ENCODE measurements at places on chromosomes 11 and 22.
A peak's percentile ranks its signal among the peaks of the same experiment; 100 is the strongest.

DNA sequence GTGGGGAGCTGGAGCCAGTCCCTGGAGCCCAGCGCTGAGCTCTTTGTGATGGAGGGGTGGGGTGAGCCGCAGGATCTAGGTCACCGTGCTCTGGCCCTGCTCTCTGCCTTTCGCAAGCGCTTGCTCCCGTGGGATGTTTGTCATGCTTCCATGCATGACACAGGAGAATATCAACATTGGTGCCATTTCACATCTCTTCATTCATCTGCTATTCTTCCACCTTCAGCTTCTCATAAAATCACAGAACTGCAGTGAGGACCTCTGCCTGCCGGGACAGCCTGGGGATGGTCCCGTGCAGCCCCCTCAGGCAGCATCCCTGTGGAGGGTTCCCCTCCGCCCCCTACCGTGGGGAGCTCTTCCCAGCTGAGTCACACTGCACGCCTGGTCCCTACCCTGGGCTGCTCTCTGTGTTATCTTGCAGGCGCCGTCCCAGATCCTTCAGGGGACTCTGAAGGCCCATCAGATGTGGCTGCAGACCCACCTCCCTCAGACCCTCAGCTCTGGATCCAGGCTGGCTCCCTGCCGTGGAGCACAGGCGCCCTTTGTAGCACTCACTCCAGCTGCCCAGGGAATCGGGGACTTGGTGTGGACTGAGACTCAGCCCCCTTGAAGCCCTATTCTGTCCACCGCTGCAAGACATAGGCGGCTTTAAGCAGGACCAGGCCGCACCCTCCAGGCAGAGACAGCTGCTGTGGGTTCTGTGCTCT, 5.1 kb upstream of the SEPTIN5 start:
- no peak for DNase-seq

DNA sequence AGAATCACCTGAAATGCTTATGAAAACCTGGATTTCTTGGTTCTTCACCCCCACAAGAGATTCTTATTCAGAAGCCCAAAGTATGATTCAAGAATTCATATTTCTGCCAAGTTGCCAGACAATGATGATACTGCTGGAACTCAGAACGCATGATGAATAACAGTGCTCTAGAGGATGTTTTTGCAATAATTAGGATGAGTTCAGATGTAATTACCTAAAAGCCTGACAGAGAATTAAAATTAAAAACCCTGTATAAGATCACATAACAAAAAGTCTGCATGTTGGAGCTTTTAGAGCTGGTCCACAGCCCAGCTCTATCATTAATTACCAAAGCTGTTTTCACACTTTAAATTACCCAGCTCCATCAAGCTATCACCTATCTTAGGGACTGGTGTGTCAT, 211.8 kb downstream of the LUZP2 start:
- DNase-seq: no peak

DNA sequence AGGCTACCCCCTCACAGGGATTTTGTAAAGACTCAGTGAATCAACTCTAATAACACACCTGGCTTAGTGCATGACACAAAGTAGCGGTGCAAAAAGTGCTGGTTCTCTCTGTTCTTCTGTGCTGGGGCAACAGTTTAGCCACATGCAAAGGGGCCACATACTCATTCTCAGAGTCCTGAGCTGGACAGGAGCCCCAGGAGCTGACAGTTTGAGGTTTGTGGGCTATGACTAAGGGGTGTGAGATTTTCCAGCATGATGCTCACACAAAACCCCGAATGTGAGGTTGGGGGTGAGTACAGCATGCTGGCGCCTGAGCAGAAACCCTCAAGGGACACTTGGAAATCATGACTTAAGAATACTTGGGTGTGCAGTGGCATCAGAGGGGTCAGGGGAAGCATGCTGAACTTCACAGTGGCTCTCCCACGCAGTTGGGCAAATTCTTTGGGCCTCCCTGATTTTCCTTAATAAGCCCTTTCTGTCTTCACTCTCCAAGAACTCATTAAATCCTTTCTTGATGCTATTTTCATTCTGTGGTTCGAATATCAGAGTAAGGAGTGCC, 31.0 kb downstream of the TMPRSS5 start:
- DNase-seq: no peak

- DNase-seq: no peak
These were observed 1235.7 kb downstream of the BRD1 start for GRCh38 chr22:48592066-48592345.

- DNase-seq: no peak
These were observed 21.1 kb upstream of the KLHL35 start for GRCh38 chr11:75453916-75454655.

DNA sequence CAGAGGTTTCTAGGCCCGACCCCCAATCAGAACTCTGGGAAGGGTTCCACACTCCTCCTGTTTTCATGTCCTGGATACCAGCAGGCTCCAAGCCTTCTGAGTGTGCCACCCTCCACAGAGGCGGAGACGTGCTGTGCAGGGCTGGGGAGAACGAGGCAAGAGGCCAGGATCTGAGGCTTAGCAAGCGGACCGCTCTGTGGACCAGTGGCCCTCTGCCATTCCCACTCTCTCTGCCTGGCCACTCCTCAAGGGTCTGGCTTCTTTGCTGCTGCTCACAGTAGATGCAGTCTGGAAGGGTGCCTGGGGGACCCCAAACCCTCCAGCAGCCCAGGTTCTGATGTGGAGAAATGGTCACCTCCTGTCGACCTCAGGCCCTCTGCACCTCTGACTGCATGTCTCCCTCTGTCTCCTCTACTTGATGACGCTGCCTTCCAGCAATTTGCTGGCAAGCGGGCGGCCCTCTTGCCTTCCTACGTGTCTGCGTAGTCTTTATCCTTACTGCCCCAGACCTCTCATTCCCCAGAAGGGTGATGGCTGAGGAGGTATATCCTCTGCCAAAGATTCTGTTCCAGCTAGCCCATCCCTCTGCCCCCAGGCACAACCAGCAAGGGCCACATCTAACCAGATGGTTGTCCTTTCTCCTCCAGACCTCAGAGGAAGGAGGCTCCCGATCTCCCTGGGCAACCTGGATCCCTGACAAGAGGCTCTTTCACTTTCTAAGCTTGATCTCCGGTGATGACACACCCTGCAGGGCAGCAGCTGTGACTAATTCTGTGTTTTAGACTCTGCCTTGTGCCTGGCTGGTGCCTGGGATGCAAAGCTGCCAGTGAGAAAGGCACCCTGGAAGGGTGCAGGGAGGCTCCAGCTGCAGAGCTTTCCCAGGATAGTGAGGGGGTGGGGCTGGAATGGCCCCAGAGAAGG, 87.3 kb downstream of the NAT10 start:
- no peak for DNase-seq

- peak; percentile 43 for DNase-seq
These were observed 119.9 kb upstream of the TMEM45B start for GRCh38 chr11:129695571-129696308.

DNA sequence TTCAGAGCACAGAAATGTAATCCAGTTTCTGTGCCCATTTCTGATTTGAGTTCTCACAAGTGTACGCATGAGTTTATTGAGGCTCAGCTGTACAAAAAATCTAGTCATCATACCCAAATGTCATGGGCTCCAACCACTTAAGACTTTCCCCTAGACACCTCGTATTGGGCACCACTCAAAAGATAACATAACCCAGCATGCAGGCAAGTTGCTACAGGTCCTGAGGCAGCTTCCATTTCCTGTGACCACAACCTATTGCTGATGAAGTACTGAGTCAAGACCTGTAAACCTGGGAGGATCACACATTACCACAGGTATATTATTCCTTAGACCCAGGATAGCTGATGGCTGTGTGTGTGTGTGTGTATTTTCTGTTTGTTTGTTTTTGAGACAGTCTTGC, 95.2 kb downstream of the MRTFA start:
- DNase-seq: no peak

DNA sequence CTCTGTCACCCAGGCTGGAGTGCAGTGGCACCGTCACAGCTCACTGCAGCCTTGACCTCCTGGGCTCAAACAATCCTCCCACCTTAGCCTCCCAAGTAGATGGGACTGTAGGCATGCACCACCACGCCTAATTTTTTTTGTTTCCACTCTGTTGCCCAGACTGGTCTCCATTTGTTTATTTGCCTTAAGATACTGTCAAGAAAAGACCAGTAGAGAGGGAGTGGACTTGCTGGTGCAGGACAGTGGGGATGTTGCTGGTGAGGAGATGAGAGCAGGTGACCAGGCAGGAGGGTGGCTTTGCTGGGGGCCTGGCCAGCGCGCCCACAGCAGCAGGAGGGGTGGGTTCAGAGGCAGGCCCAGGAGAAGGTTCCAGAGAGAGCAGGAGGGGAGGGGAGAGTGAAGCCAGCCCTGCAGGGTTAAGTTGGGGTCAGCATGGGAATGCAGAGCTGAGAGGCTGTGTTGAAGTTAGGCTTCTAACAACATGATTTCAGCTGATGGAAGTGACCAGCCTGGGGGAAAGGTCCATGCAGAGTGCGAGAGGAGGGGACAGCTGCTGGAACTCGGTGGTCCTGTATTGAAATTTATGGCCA, 35.8 kb downstream of the NADSYN1 start:
- DNase-seq: no peak

GRCh38 chr11:120546312-120547205, 35.0 kb downstream of the GRIK4 start:
- no peak for DNase-seq

- DNase-seq: no peak
These were observed 85.1 kb downstream of the KIRREL3 start for GRCh38 chr11:126915430-126915829.

DNA sequence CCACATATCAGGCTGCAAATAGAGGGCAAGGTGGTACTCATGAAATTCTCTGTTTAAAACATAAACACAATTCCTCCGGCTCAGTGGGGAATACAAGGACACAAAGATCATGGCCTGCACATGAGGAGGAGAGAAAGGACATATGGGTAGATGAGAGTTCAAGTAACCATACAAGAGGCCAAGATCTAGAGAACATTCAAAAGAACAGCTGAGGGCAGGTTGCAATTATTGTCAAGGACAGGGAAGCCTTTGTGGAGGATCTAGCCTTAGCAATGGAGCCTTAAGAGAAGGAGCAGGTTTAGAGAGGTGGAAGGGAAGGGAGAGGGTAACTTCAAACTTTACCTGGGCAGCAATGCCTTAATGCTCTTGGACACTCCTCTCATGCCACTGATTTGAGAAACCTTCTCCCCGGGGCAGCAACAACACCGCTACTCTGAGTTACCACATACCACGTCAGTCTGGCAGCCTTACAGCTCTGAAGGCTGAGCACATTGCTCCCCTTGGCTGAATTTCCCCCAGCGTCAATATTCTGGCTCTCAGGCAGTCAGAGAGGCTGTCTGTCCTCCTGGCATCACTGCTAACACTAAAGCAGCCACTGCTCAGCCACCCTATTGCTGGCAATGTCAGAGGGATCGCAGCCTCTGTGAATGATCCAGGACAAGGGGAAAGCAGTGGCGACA, 55.5 kb downstream of the CLPB start:
- no peak for DNase-seq

DNA sequence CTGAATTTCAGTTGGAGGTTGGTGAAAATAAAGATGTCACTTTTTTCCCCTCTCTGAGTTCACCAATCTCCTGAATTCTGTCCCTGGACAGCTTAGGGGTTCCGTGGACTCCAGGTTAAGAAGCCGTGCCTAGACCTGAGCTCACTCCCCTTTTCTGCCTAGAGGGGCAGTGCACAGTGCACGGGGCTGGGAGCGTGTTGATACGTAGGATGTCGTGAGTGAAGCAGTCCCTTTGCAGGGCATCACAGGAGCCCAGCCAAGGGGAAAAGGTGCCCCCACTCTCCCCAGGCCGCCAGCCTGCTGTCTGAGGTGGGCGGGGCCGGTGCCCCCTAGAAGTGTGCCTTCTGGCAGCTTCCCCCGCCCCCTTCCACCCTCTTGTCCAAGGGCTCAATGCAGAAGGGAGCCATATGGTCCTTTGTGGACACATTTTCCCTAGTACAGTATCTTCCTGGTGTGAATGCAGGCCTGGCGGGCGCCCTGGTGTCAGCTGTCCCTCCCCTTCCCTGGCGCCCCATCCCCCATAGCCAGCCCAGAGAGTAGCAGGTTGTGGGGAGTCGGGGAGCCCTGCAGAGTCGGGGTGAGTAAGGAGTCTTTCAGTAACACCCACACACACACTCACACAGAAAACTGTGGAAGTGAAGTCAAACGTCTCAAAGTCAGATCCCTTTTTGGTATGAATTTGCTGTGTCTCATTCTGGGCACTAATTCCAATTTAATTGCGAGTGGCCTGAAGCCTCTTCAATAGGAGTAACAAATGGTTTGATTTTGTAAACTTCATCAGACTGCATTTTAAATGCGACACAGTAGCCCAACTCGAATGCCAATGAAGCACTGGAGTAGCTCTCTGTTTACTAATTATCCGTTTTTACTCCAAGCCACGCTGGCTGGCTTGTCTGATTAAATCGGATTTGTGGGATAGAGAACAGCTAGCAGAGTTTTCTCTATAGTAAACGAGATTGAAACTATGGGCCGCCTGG, 67.5 kb upstream of the NNMT start:
- DNase-seq: no peak

GRCh38 chr11:45180848-45181192, 34.4 kb downstream of the PRDM11 start:
- DNase-seq: no peak

- no peak for DNase-seq
These were observed 110.4 kb upstream of the PARVA start for GRCh38 chr11:12266943-12267342.

DNA sequence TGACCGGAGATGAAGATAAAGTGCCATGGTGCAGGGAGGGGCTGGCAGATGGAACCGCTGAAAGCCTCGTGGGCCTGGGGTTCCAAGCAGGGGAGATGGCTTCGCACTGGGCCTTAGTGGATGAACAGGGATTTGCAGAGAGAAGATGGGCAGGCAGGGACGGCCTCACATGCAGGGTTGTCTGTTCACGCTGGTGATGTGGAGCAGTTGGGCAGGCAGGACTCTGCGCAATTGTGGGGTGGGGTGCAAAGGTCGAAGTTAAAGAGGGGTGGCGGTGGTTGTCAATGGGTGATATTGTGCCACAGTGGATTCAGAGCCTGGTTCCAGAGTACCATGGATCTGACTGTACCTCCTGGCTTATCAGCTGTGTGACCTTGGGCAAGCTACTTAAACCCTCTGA, 7.9 kb downstream of the MB start:
- no peak for DNase-seq

DNA sequence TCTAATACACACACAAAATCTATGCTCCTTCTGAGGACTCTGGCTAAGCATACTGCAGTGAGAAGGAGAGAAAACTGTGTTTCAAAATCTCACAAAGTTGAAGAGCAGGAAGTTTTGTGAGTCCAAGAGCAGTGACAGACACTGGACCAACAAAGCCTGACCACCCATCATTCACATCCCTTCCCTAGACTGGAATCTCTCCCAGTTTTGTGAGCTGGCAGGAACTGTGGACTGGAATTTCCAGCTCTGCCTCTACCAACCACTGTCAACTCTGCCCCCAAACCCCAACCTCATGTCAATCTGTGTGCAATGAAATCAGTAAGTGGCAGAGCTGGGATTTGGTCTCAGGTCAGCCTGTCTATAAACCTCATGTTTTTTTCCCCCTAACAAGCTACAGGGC, 112.6 kb downstream of the ARL14EP start:
- no peak for DNase-seq

GRCh38 chr22:18954990-18955571, 19.0 kb upstream of the PRODH start:
- no peak for DNase-seq

GRCh38 chr11:116504541-116505297, 268.1 kb downstream of the BUD13 start:
- no peak for DNase-seq

- no peak for DNase-seq
These were observed 27.5 kb downstream of the MMP27 start for GRCh38 chr11:102678022-102678421.

Measured in activated T-helper 9 cell treated with anti-CD3 and anti-CD28 coated beads, Interleukin-2, amount 50 U/mL, for 16 hours (primary cell).